ENCODE measurements at places on chromosomes 4 and X. TPM values are rescaled to one million over a fixed set of nuclear protein-coding genes. Genes with fewer than 3 reads are reported as not detected.

MFAP3L gene
- 0.82 TPM for total RNA-seq

IL21 gene
- total RNA-seq = not detected

ALG13 gene
- total RNA-seq = 56.5 TPM

UGT8 gene
- 0.27 TPM for total RNA-seq

ANKRD50 gene
- 22.2 TPM for total RNA-seq

SRPX2 gene
- total RNA-seq = 26.8 TPM

C1QTNF7 gene
- 0.18 TPM for total RNA-seq

SPATA18 gene
- 22.3 TPM for total RNA-seq
